ENCODE measurements at places on chromosomes 1 and 21.

GRCh38 chr1:40782371-40782956, 1.1 kb upstream of the KCNQ4 start:
- H3K4me1 ChIP-seq: peaks cover 39% of the 10 kb centered on the region
- no peak overlapping the region for H3K4me3 ChIP-seq
- peaks cover 5% of the 10 kb centered on the region for H3K36me3 ChIP-seq
- H3K27ac ChIP-seq: no peak overlapping the region
- no peak for DNase-seq

- no peaks in the 10 kb centered on the region for H3K27me3 ChIP-seq
- no peaks in the 10 kb centered on the region for H3K36me3 ChIP-seq
- no peak overlapping the region for H3K4me3 ChIP-seq
- DNase-seq: peak; percentile 9
- H3K27ac ChIP-seq: no peak overlapping the region
- H3K4me1 ChIP-seq: no peaks in the 10 kb centered on the region
These were observed 3.2 kb upstream of the OR2AK2 start for GRCh38 chr1:247961791-247962190.

GRCh38 chr1:155940482-155940992, 901 bp upstream of the RXFP4 start:
- no peak for DNase-seq
- peak overlapping the region; percentile 78 for H3K27ac ChIP-seq
- no peak overlapping the region for H3K4me3 ChIP-seq

GRCh38 chr1:177273141-177273540, 102.4 kb downstream of the BRINP2 start:
- H3K4me1 ChIP-seq: peaks cover 8% of the 10 kb centered on the region
- no peak for DNase-seq
- no peaks in the 10 kb centered on the region for H3K27me3 ChIP-seq
- no peak overlapping the region for H3K27ac ChIP-seq
- no peak overlapping the region for H3K4me3 ChIP-seq

- H3K27me3 ChIP-seq: no peaks in the 10 kb centered on the region
- no peak overlapping the region for H3K4me3 ChIP-seq
- H3K36me3 ChIP-seq: no peaks in the 10 kb centered on the region
- no peak for DNase-seq
- no peaks in the 10 kb centered on the region for H3K4me1 ChIP-seq
These were observed 356.6 kb downstream of the PLA2G4A start for GRCh38 chr1:187185389-187185788.

- H3K27me3 ChIP-seq: no peaks in the 10 kb centered on the region
- H3K27ac ChIP-seq: no peak overlapping the region
- no peak overlapping the region for H3K4me3 ChIP-seq
- no peaks in the 10 kb centered on the region for H3K4me1 ChIP-seq
- DNase-seq: no peak
These were observed 27.1 kb upstream of the RUNX3 start for GRCh38 chr1:24957016-24957807.

DNA sequence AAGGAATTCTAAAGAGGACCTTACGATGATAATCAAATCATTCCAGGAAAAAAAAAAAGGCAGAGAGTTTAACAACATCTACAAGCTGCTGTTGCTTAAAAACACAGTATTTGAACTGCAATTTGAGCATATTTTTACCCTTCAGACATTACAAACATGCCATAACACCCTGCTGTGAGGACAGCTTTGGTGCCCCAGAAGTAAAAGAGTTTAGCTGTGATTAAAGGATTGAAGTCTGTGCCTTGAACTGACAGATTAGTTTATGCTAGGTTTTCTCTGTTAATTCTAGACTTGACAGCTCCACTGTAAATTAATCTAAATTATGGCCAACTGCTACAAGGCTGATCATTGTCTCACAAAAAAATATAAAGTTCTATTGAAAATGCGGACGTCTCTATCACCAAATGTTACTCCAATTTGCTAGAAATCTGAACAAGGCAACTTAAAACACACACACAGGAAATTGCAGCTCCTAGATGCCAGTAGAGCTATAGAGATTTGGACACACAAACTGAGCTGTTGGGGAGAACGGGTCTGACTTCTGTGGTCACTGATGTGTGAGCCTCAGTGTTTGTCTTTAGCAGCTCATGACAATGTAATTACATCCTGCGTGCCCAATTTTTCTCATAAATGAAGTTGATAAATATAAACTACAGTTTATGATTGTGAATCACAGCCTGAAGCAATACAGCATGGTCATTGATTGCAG, 217.9 kb downstream of the NTNG1 start:
- H3K4me1 ChIP-seq: no peaks in the 10 kb centered on the region
- H3K36me3 ChIP-seq: no peaks in the 10 kb centered on the region
- no peak overlapping the region for H3K4me3 ChIP-seq
- H3K27ac ChIP-seq: no peak overlapping the region
- DNase-seq: peak; percentile 35
- H3K27me3 ChIP-seq: no peaks in the 10 kb centered on the region

GRCh38 chr1:75937034-75937433, 4.8 kb upstream of the ASB17 start:
- DNase-seq: no peak
- H3K4me1 ChIP-seq: no peaks in the 10 kb centered on the region
- no peak overlapping the region for H3K27ac ChIP-seq
- H3K4me3 ChIP-seq: no peak overlapping the region

DNA sequence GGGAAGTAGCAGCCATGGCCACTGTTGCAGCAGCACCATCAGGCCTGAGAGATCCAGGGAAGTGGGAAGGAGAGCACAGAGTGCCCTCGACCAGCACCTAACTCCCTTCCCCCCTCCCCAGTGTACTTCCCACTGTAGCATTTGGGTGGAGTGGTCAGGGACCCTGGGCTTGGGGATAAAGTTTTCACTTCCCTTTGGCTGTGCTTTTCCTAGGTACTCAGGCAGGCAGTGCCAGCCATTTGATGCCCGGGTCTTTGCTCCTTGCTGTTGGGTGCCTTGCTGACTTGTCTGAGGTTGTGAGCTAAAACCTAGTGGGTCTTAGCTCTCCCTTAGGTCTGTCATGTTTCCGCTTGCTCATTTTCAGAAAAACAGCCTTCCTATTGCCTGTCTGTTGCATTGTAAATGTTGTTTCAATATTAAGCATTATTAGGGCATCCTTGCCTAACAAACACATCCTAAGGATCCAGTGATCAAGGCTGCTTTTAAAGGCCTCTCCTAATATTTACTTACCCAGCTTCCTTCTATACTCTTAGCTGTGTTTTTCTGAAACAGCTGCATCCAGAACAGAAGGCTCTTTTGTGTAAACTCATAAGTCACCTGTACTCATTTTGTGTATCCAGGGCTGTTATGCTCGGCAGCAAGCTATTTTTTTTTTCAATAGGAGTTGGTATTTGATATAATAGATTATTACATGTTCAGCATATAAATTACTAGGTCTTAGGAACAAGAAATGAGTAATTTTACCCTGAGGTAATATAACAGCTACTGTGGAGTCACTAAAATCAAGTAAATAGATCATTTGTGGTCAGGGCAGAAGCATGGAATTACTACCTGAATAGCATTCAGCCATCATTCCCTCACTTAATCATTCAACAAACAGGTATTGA, 418.6 kb upstream of the PROX1 start:
- no peak overlapping the region for H3K27ac ChIP-seq
- peaks cover 4% of the 10 kb centered on the region for H3K4me1 ChIP-seq

DNA sequence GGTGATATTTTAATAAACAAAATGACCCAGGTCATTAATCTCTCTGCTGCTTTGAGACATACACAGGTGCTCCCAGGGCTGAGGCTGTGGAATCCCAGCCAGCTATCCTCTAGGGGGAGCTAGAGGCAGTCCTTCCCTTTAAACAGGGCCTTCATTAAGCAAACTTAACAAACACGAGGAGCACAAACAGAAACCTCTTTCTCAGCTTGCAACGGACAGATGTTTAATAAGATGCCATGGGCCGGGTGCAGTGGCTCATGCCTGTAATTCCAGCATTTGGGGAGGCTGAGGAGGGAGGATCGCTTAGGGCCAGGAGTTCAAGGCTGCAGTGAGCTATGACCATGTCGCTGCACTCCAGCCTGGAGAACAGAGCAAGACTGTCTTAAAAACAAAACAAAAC, 106.7 kb downstream of the HIVEP3 start:
- DNase-seq: no peak
- H3K27ac ChIP-seq: no peak overlapping the region
- H3K4me3 ChIP-seq: no peak overlapping the region
- no peaks in the 10 kb centered on the region for H3K27me3 ChIP-seq

GRCh38 chr1:89762386-89762778, 58.5 kb upstream of the LRRC8D start:
- peak; percentile 56 for DNase-seq
- H3K36me3 ChIP-seq: no peaks in the 10 kb centered on the region
- H3K27me3 ChIP-seq: peaks cover 3% of the 10 kb centered on the region
- peak overlapping the region; percentile 67 for H3K4me3 ChIP-seq
- H3K4me1 ChIP-seq: peaks cover 22% of the 10 kb centered on the region

All from spinal cord (tissue), 10 donors.